Brain (organoid and tissue), 16 donors: ENCODE measurements at places on chromosomes 2 and 18.
A peak's percentile ranks its signal among the peaks of the same experiment; 100 is the strongest.

DNA sequence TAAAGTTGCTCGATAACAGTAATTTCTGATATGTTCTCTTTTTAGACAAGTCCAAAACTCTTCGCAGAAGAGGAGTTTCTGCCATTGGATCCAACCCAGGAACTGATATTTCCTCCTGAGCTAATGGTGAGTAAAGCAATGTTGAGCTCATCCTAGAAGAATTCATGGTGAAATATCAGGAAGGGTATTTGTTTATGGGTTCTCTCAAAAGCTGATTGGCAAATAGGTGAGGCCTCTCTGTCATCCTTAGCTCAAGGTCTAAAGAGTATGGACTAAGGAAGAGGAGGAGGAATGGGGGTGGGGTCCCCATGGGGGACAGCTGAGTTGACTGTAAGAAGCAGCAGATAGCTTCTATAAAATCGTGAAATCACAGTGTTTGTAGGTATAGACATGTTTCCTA, 18.2 kb downstream of the AOX1 start:
- no peak for DNase-seq

- no peak for DNase-seq
Observed at GRCh38 chr2:65749545-65749944, 317.1 kb upstream of the SPRED2 start.

- no peak for DNase-seq
Observed at GRCh38 chr2:209501579-209501978, 77.7 kb downstream of the MAP2 start.

DNA sequence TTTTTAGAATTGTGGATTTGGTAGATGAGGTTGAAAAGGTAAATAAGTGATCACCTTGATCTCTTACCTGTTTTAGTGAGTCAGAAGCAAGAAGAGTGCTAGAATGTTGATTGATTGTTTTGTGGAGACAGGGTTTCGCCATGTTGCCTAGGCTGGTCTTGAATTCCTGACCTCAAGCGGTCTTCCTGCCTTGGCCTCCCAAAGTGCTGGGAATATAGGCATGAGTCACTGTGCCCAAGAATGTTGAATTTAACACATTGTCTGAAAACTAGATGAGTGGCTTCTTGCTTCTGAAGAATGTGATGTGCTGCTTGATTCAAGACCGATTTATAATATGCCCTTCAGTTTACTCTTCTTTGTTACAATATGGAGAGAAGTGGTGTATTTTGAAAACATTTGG, 121.3 kb downstream of the FMNL2 start:
- no peak for DNase-seq

DNA sequence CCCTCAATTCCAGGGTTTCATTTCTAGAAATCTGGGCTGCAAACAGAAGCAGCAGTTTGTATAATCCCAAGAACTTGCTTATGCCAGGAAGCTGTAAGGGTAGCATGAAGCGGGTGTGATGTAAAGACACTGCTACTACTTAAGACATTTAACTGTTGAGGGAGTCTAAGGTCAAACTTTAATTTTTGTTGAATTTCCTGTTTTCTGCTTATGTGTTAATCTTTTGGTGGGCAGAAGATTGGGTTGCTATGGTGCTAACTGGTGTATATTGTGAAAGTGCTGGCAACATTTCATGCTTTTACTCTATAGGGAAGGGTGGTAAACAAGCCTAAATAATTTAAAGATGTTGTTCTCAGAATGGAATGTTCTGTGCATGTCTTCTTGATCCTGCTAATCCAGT, 2.7 kb downstream of the NCOA1 start:
- peak; percentile 48 for DNase-seq

DNA sequence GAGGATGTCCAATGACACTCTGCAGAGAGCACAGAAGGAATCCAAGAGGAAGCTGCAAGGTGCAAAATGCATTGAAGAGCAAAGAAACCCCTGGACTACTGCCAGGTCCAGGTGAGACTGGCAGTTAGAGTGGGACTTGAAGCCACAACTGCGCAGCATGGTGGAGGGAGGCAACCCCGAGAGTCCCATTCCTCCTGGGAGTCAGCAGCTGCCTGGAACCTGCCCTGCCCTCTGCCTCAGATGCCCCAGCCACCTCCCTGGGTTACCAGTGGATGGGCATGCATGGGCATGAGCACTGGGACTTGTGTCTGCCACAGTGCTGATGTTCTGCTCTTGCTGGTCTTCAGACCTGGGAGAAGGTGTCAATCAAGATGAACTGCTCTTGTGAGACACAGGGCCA, 43.2 kb downstream of the ANKMY1 start:
- DNase-seq: no peak

DNA sequence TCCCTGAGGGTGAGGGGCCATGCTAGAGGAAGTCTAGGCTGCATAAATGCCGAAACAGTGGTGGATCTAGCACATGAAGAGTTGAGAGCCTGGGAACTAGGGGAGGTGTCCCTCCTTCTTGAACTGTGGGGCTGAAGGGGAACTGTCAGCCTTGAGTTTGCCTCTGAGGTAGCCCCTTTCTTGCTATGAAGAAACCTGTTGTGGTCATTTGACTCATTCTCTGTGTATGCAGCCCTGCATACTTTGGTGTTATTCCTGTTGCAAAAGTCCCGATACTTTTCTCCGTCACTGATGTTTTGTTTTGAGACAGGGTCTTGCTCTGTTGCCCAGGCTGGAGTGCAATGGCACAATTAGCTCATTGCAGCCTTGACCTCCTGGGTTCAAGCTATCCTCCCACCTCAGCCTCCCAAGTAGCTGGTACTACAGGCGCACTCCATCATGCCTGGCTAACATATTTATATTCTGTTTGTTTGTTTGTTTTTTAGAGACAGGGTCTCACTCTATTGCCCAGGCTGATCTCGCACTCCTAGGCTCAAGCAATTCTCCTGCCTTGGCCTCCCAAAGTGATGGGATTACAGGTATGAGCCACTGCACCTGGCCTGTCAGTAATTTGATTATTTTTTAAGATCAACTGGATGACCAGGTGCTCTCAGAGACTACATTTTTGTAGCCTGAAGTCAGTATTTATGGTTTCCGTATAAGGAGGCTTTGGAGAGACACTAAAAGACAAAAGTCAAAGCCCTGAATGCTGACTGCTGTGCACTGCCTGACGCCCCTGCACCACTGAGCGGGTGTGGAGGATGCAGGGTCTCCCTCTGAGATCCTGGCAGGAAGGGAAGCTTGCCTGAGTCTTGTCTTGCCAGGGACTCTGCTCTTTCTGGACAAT, 126.0 kb upstream of the MSH6 start:
- DNase-seq: no peak

GRCh38 chr2:202064171-202064880, 8.7 kb upstream of the KIAA2012 start:
- DNase-seq: peak; percentile 87

DNA sequence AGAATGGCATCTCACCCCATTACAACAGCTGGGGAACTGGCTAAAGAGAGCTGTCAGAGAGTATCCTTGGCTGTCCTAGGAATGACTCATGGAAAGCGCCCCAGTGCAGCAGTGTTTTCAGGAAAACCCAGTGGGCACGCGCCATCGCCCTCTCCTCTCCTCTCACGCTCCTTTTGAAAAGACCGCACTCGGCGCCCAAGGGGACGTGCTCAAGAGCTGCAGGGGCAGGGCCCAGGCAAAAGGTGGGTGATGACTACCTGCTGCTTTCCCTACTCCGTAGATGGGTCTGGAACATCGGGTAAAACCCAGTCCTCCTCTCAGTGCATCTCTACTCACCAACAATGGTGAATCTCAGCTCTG, 68.1 kb downstream of the EMILIN2 start:
- DNase-seq: no peak

- no peak for DNase-seq
Observed at GRCh38 chr2:133326652-133327397, 241.4 kb downstream of the NCKAP5 start.

DNA sequence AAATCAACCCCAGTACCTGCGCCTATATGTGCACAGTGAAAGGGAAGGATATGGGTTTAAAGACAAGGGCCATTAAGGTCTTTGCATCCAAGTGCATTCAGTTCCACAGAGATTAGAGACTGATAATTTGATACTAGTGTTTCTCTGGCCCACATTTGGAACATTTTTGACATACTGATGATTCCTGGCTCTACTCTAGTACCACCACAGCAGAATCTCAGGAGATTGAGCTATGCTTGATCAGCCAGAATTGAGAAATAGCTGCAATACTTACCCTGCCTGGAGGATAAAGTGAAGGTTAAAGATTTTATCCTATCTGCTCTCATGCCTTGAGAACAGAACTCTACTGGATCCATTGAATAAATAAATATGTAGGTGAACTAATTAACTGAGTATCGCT, 1267.8 kb downstream of the SUCLG1 start:
- no peak for DNase-seq

- no peak for DNase-seq
Observed at GRCh38 chr2:74921236-74921736, 37.2 kb upstream of the POLE4 start.

DNA sequence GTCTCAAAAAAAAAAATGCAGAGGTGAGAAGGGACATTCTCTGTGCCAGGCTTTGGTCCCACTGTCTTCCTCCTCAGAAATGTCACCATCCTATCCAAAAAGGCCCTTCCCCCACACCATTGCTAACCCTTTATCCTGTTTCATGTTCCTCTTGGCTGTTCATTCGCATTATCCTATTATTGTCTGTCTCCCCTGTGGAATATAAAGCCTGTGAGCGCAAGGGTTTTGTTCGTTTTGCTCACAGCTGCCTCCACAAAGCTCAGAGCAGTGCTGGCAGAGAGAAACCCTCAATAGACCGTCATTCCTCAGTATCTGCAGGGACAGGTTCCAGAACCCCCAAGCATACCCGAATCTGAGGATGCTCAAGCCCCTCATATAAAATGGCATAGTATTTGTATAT, 91.8 kb downstream of the LOXHD1 start:
- peak; percentile 28 for DNase-seq

DNA sequence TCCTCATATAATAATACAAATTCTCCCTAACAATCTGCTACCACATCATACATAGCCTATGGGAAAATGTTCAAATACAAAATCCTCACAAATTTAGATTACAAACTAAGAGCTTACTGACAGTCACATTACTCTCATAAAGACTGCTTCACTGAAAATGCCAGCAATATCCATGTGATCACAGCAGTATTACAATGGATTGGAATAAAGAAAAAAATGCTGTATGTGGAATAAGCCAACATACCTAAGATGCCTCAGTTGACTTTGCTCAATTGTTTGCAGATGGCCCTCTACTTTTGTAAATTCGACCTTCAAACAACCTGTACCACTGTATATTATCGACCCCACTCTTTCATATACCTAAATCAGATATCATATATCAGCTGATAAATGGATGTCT, 88.7 kb downstream of the DYM start:
- no peak for DNase-seq

DNA sequence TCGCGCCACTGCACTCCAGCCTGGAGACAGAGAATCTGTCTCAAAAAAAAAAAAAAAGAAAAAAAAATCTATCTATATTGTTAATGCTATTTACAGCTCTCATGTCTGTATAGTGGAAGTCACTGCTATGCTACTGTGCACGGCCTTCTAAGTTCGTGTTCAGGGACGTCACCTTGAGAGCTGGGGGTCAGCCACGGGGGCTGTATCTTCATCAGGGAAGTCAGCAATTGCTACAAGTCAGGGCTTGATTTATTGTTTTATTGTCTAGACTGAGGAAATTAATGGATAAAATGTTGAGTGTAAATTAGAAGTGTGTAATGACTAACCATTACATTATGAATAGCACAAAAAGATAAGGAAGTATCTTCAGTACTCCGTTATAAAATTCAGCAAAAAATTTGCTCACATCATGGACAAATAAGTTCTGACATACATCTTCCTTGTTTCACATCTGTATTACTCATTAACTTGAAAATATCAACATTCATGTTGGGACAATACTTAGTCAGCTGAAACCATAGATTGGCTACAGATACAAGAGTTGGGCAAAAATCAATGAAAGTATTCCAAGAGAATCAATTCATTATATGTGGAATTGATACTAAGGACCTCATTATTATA, 136.6 kb upstream of the SEC11C start:
- DNase-seq: no peak

GRCh38 chr18:63314062-63314790, 5.3 kb downstream of the BCL2 start:
- no peak for DNase-seq

DNA sequence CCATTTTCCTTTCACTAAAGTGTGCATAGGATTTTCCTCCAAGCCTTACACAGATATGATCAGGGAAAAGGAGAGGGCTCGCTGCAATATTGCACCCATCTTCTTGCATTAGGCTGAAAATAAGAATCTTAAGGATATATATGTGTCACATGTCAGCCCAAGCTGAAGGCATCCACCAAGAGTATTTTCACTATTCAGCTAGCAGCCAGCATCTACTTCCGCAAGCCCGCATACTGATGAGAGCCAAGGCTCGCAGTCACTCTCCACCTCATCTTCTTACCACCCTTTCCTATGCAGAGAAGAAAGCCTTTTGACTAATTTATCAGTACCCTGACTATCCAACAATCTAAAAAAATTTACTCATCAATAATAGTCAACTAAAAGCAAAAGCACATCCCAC, 6.1 kb downstream of the TMEM163 start:
- peak; percentile 60 for DNase-seq

DNA sequence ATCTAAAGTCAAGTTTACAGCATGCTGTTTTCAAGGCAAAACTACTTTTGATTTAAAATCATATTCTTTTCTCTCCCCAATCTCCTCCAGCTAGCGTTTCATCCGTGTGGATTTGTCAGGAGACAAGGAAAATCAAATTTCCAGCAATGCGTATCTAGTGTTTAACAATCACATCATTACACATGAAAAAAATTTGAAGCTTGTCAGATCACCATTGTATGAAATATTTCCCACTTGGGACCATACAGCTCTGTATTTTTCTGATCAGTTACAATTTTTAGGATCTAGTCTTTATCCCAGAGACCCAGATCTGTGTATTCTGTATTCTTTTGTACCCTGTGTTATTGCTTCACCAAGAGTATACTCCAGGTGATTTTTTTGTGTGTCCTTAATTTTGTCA, 28.6 kb upstream of the CYP1B1 start:
- no peak for DNase-seq

- DNase-seq: peak; percentile 26
Observed at GRCh38 chr2:17171446-17172049, 346.7 kb downstream of the RAD51AP2 start.

GRCh38 chr2:26575836-26576564, 65.2 kb downstream of the CIB4 start:
- DNase-seq: no peak

- no peak for DNase-seq
Observed at GRCh38 chr2:240419271-240419670, 16.2 kb upstream of the GPC1 start.

GRCh38 chr2:212532087-212532486, 6.5 kb downstream of the ERBB4 start:
- no peak for DNase-seq

- DNase-seq: peak; percentile 16
Observed at GRCh38 chr2:206086716-206087350, 859 bp upstream of the INO80D start.
